ENCODE measurements at places on chromosomes 12 and 14.
A peak's percentile ranks its signal among the peaks of the same experiment; 100 is the strongest.

- no peak for DNase-seq
Observed at GRCh38 chr12:18551106-18551505, 186.7 kb downstream of the PLCZ1 start.

DNA sequence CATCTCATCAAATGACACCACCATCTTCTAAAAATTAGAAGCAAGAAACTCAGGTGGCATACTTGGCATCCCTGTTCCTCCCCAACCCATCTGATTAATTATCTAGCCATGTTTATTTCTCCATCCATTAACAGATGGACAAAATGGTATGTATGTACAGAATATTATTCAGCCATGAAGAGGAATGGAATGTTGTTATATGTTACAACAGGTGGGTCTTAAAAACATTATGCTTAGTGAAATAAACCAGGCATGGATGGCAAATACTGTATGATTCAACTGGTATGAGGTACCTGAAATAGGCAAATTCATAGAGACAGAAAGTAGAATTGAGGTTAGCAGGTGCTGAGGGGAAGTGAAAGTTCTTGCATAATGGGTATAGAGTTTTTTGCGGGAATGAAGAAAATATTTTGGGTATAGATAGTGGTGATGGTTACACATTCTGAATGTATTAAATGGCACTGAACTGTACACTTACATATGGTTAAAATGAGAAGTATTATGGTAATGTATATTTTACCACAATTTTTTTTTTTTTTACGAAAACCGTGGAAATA, 17.5 kb downstream of the YY1 start:
- DNase-seq = no peak

GRCh38 chr12:58443273-58443980, 476.9 kb downstream of the LRIG3 start:
- no peak for DNase-seq

GRCh38 chr14:36207500-36207899, 31.0 kb upstream of the PTCSC3 start:
- DNase-seq = no peak

GRCh38 chr14:102591372-102591943, 991 bp upstream of the RCOR1 start:
- DNase-seq = peak; percentile 40

DNA sequence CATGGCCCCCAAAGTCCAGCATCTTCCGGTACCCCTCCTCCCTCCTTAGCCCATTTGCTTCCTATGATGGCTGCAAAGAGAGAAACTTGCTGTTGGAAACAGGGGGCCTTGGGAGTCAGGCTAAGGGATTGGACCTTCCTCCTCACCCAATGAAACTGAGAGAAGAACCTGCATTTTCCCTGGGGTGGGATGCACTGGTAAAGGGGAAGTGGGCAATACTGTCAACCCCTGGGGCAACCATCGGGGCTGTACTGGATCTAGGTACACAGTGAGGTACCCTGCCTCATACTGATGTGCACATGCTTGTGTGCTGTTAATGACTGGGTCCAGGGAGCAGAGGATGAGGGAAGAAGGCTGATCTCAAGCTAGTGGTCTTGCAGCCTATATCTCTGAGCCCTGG, 11.0 kb upstream of the JPH4 start:
- no peak for DNase-seq

GRCh38 chr14:33788161-33788560, 162.7 kb downstream of the EGLN3 start:
- no peak for DNase-seq

All from GM19239 (cell line).